ENCODE measurements at places on chromosomes 1 and 21. TPM values are rescaled to one million over a fixed set of nuclear protein-coding genes. Genes with fewer than 3 reads are reported as not detected.

- DNase-seq, result no peak
- H3K36me3 ChIP-seq, result no peaks in the 10 kb centered on the region
- no peaks in the 10 kb centered on the region for H3K4me1 ChIP-seq
- no peak overlapping the region for H3K4me3 ChIP-seq
- no peaks in the 10 kb centered on the region for H3K27me3 ChIP-seq
- H3K27ac ChIP-seq, result no peak overlapping the region
Observed at GRCh38 chr1:89990976-89991831, 3.7 kb upstream of the ZNF326 start.

- H3K4me1 ChIP-seq, result peaks cover 21% of the 10 kb centered on the region
- peak; percentile 63 for DNase-seq
- H3K27ac ChIP-seq, result peak overlapping the region; percentile 82
- H3K27me3 ChIP-seq, result no peaks in the 10 kb centered on the region
- no peak overlapping the region for H3K4me3 ChIP-seq
Observed at GRCh38 chr21:38297194-38297631, 40.4 kb downstream of the KCNJ15 start.

DNA sequence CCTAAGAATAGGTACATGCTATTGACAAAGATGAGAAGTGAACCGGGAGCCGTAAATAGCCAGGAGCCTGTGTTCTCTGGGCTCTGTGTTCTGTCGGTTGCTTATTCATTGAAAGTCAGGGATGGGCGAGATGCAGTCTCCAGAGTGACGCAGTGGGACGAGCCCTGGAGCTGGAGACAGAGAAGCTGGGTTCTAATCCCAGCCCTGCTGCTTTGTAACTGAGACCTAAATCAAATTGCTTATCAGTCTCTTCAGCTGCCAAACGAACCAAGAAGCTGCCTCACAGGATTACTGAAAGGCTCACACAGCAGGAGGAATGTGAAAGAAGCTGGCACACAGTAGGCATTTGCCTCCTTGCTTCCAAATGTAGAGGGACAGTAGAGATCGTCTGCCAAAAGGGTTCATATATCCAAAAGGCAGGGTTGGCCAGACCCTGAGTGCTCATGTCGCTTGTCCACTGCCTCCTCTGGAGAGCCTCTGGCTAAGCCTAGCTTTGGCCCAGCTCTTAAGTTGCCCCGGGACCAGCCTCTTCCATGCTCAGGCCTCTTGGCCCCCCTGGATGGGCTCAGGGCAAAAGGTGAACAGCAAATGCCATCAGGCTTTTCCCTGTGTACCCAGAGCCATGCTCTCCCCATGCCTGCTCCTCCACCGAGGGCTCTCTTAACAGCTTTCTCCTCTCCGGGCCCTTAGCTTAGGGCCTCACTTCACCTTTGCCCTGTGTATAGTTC is 134.2 kb upstream of the IPO9 start:
- DNase-seq, result no peak
- H3K36me3 ChIP-seq, result no peaks in the 10 kb centered on the region
- no peak overlapping the region for H3K4me3 ChIP-seq
- H3K27ac ChIP-seq, result no peak overlapping the region
- no peaks in the 10 kb centered on the region for H3K27me3 ChIP-seq

FLAD1 gene
- total RNA-seq, result 34.1 TPM

GRCh38 chr1:58805716-58806571 is 22.1 kb upstream of the JUN start:
- H3K36me3 ChIP-seq, result no peaks in the 10 kb centered on the region

GRCh38 chr1:2538872-2539271 is 8.8 kb upstream of the HES5 start:
- no peaks in the 10 kb centered on the region for H3K36me3 ChIP-seq
- DNase-seq, result no peak
- no peaks in the 10 kb centered on the region for H3K4me1 ChIP-seq

GRCh38 chr21:31363720-31364119 is 19.7 kb upstream of the TIAM1 start:
- no peaks in the 10 kb centered on the region for H3K4me1 ChIP-seq
- H3K27ac ChIP-seq, result no peak overlapping the region
- H3K36me3 ChIP-seq, result no peaks in the 10 kb centered on the region
- no peaks in the 10 kb centered on the region for H3K27me3 ChIP-seq
- no peak for DNase-seq

GRCh38 chr1:227270554-227270953 is 47.7 kb downstream of the CDC42BPA start:
- no peak for DNase-seq
- H3K36me3 ChIP-seq, result no peaks in the 10 kb centered on the region
- H3K4me3 ChIP-seq, result no peak overlapping the region
- H3K27ac ChIP-seq, result no peak overlapping the region
- no peaks in the 10 kb centered on the region for H3K27me3 ChIP-seq

GPR52 gene
- total RNA-seq, result 2.7 TPM

- H3K36me3 ChIP-seq, result no peaks in the 10 kb centered on the region
- H3K27ac ChIP-seq, result peak overlapping the region; percentile 100
- peak; percentile 93 for DNase-seq
- no peaks in the 10 kb centered on the region for H3K27me3 ChIP-seq
- H3K4me1 ChIP-seq, result no peaks in the 10 kb centered on the region
- peak overlapping the region; percentile 91 for H3K4me3 ChIP-seq
Observed at GRCh38 chr1:154937085-154937987, 817 bp upstream of the PMVK start.

DNA sequence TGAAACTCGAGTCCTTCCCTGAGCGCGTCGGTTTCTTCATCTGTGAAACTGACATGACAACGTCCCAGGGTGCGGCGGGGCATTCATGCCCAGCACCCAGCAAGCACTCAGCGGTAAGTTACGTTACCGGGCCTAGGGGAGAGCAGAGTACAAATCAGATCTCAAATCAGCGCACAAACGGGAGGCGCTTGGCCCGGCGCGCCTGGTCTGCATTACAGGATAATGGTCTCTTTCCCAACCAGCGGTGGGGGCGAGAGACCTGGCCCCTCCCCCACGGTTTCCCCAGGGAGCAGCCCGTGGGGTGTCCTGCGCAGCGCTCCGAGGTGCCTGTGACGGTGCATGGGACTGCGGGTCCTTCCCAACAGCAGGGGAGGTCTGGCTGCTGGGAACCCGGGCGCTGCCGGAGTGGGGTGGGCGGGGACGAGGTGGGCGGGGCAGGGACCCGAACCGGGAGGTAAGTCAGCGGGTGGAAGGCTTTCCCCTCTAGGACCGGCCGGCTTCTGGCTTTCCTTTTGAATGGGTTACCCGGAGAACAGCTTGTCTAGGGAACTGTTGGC is 1.0 kb downstream of the TMEM51 start:
- peaks cover 44% of the 10 kb centered on the region for H3K4me1 ChIP-seq
- no peaks in the 10 kb centered on the region for H3K36me3 ChIP-seq
- peak overlapping the region; percentile 83 for H3K27ac ChIP-seq
- no peaks in the 10 kb centered on the region for H3K27me3 ChIP-seq
- H3K4me3 ChIP-seq, result peak overlapping the region; percentile 97

VHLL gene
- total RNA-seq, result not detected

GJB3 gene
- total RNA-seq, result 8.8 TPM

LORICRIN gene
- total RNA-seq, result not detected

- peak overlapping the region; percentile 14 for H3K4me3 ChIP-seq
- H3K4me1 ChIP-seq, result no peaks in the 10 kb centered on the region
- no peaks in the 10 kb centered on the region for H3K36me3 ChIP-seq
- peak; percentile 41 for DNase-seq
- H3K27ac ChIP-seq, result peak overlapping the region; percentile 36
Observed at GRCh38 chr1:206658264-206658980, 23.1 kb downstream of the DYRK3 start.

C1orf226 gene
- total RNA-seq, result 15.2 TPM

DNA sequence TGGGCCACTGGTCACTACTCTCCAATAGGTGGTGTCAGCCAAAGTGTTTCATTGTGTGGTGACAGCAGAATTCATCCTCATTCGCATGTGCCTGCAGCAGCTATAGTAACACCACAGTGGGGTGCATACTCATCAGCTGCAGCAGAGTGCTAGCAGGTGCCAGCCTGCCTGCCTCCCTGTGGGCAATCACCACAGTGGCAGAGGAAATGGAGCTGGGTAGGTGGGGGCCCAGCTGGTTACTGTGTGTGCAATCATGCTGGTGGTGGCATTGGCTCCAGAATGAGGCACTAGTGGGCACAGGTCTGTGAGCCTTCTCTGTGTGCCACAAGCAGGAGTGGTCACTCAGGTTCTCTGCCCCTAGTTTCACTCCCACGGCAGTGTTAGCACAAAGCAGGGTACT is 579.2 kb downstream of the PTPRC start:
- H3K27ac ChIP-seq, result no peak overlapping the region
- H3K27me3 ChIP-seq, result no peaks in the 10 kb centered on the region
- H3K4me3 ChIP-seq, result no peak overlapping the region
- H3K4me1 ChIP-seq, result no peaks in the 10 kb centered on the region

GRCh38 chr1:207702317-207702716 is 49.5 kb upstream of the CD46 start:
- no peaks in the 10 kb centered on the region for H3K36me3 ChIP-seq
- no peak for DNase-seq
- no peak overlapping the region for H3K4me3 ChIP-seq
- H3K27me3 ChIP-seq, result no peaks in the 10 kb centered on the region

- H3K4me1 ChIP-seq, result no peaks in the 10 kb centered on the region
- peaks cover 2% of the 10 kb centered on the region for H3K36me3 ChIP-seq
- no peaks in the 10 kb centered on the region for H3K27me3 ChIP-seq
- no peak overlapping the region for H3K27ac ChIP-seq
- H3K4me3 ChIP-seq, result no peak overlapping the region
Observed at GRCh38 chr1:58649555-58649954, 50.3 kb downstream of the MYSM1 start.

DNA sequence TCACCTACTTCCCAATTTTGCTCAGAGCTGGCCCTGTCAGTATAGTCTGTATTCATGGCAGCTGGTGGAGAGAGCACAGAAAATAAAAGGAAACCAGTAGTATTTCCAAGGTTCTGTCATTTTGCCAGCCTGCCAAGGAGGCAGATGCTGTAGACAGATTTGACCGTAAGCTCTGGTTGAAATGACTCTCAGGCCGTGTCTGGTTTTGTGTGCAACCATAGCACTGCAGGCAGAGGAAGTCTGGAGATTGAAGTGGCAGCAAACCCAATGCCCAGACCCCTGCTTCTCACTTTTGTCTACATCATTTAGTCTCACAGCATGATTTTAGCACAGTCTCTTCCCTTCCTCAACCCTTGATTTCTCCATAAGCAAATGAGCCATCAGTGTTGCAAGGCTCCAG is 291.7 kb downstream of the PAPPA2 start:
- no peak overlapping the region for H3K4me3 ChIP-seq
- no peaks in the 10 kb centered on the region for H3K4me1 ChIP-seq
- no peaks in the 10 kb centered on the region for H3K27me3 ChIP-seq
- no peak for DNase-seq
- H3K36me3 ChIP-seq, result no peaks in the 10 kb centered on the region

FMO5 gene
- 9.5 TPM for total RNA-seq

LEFTY1 gene
- total RNA-seq, result 8.6 TPM

FCRL5 gene
- total RNA-seq, result 10.3 TPM

LENEP gene
- not detected for total RNA-seq

- peaks cover 10% of the 10 kb centered on the region for H3K27me3 ChIP-seq
- no peaks in the 10 kb centered on the region for H3K36me3 ChIP-seq
- H3K4me3 ChIP-seq, result no peak overlapping the region
- no peak overlapping the region for H3K27ac ChIP-seq
- H3K4me1 ChIP-seq, result peaks cover 2% of the 10 kb centered on the region
Observed at GRCh38 chr1:228064741-228065542, 17.6 kb upstream of the ARF1 start.

NLRP3 gene
- 4.0 TPM for total RNA-seq

SH3BGR gene
- 4.0 TPM for total RNA-seq

RGS13 gene
- 2.1 TPM for total RNA-seq

- no peak for DNase-seq
- no peaks in the 10 kb centered on the region for H3K27me3 ChIP-seq
- H3K36me3 ChIP-seq, result no peaks in the 10 kb centered on the region
- H3K4me3 ChIP-seq, result no peak overlapping the region
- no peaks in the 10 kb centered on the region for H3K4me1 ChIP-seq
- H3K27ac ChIP-seq, result no peak overlapping the region
Observed at GRCh38 chr1:246814890-246815289, 90.7 kb downstream of the SCCPDH start.

CFAP74 gene
- total RNA-seq, result not detected

CCDC185 gene
- total RNA-seq, result 0.13 TPM

- DNase-seq, result no peak
- H3K4me1 ChIP-seq, result peaks cover 3% of the 10 kb centered on the region
Observed at GRCh38 chr1:226873771-226874578, 3.6 kb downstream of the PSEN2 start.

DNA sequence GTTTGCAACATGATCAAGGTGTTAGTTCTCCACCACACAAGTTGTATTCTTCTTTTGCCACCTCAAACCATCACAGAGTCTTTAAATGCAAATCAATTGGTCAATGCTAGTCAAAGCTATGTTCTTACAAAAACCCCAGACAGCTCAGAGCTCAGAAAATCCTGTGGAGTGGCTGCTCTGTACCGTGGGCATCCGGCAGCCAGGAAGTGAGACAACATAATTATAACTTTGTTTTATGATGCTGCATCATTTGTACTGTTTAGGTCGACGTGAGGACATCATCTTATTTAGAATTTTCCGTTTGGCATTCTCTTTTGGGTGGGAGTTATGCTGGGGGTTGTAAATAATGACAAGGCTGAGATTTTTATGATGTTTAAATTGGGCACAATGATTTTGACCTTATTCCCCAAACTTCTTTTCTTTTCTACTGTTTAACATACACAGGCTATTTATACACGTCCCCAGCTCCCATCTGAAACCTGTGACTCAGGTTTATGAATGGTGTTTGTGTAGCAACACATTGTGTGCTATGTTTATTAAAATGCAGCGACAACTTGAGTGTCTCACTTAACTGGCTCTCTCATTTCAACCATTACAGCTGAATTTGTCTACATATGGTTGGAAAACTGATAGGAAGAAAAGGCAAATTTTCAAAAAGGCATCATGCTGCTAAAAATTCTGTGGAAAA is 124.0 kb downstream of the CNIH3 start:
- H3K4me3 ChIP-seq, result no peak overlapping the region
- no peaks in the 10 kb centered on the region for H3K36me3 ChIP-seq
- H3K27ac ChIP-seq, result no peak overlapping the region
- DNase-seq, result no peak
- H3K4me1 ChIP-seq, result no peaks in the 10 kb centered on the region

FTCD gene
- 51.6 TPM for total RNA-seq

GRCh38 chr1:218351391-218352074 is 6.4 kb downstream of the TGFB2 start:
- no peak for DNase-seq
- H3K4me3 ChIP-seq, result peak overlapping the region; percentile 15
- peak overlapping the region; percentile 63 for H3K27ac ChIP-seq
- no peaks in the 10 kb centered on the region for H3K4me1 ChIP-seq
- H3K36me3 ChIP-seq, result no peaks in the 10 kb centered on the region

SFPQ gene
- total RNA-seq, result 248 TPM

- H3K36me3 ChIP-seq, result no peaks in the 10 kb centered on the region
- H3K4me1 ChIP-seq, result no peaks in the 10 kb centered on the region
- no peaks in the 10 kb centered on the region for H3K27me3 ChIP-seq
- no peak overlapping the region for H3K4me3 ChIP-seq
Observed at GRCh38 chr1:107359472-107360241, 218.8 kb downstream of the NTNG1 start.

DNA sequence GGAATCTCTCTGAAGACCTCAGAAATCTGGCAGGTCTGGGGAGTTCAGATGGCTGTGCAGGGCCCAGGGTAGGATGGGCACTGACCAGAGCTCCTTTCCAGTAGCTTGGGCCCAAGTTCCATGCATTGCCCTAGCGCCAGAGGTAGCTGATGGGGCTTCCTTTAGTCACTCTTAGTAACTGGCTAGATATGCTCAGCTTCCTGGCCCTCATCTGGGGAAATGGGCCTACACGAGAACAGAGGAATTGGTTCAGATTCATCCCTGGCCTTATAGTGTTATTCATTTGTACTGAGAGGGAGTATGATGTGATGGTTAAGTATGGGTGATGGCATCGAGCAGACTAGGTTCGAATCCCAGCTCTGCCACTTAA is 15.5 kb upstream of the PSMB2 start:
- H3K27ac ChIP-seq, result no peak overlapping the region
- no peak for DNase-seq
- H3K4me3 ChIP-seq, result no peak overlapping the region
- no peaks in the 10 kb centered on the region for H3K36me3 ChIP-seq

Data from kidney (tissue), 22 donors.